Umbilical cord (tissue), 2 donors: ENCODE measurements at places on chromosomes 6 and 20.

DNA sequence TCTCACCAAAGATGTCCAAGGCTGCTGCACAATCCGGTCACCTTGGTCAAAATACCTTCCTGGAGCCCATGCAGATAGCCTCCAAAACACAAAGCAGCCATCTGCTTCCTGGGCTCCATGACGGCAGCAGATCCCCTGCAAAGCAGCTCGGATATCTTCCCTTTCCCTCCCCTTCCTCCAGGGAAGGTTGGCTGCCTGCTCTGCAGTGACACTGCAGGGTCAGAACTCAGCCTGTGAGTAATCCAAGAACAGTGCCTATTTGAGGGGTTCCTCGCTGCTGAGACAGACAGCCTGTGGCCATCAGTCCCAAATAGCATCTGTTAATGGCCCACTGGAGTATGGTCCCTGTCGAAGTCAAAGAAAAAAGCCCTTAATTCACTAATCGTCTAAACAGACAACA, 270.8 kb downstream of the PREX1 start:
- peak; percentile 54 for DNase-seq

GRCh38 chr6:122381494-122382265, 17.8 kb upstream of the HSF2 start:
- DNase-seq = peak; percentile 79

DNA sequence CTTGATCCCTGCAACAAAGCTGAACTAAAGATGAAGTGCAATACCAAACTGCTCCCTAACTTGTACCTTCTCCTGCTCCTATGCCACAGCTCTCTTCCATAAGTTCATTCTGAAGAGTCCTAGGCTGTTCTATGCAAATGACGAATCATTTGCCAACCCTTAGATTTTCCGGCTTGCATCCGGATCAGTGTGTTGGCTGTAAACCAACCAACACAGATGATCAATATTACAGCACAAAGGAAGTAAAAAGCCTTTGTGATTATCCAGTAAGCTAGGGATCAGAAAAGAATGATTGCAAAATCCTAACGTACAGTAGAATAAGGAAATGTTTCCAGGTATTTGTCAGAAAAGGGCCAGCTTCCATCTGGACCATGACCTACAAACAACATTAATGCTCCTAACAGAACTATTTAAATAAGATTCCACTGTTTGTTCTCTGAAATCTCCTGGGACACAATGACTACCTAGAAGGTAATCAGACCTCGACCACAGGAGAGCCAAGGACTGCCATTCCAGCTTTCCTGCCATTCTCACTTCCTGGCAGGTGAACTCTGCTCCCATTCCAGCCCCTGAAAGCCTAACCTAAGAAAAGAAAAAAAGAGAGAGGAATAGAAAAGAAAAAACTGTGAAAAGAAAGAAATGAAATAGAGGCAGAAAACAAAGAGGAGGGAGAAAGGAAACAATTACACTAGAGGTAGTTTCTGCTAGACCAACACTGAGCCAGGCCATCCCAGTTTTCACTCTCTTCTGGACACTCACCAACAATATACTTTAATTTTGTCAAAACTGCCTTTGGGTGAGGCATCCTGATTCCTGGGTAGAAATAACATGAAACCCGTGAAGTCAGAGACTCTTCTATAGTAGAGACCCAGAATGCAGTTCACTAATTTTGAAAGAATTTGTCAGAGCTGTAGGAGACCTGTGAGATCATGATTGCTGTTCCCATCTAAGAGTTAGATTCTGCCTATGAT, 19.7 kb downstream of the GMDS start:
- DNase-seq = no peak

DNA sequence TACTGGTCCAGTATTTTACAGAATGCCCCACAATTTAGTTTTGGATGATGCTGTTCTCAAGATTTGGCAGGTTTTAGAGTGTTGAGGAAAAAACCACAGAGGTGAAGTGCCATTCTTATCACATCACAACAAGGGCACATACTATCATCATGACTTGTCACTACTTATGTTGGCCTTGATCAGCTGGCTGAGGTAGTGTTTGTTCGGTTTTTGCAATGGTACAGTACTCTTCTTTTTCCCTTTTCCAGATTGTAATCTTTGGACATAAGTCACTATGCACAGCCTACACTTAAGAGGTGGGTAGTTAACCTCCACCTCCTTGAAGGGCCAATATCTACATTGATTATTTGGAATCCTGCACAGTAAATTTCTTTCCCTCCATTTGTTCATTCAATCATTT, 8.8 kb downstream of the TENT5A start:
- no peak for DNase-seq
